ENCODE measurements at places on chromosomes 5 and 9.

GRCh38 chr9:99073985-99074901, 30.7 kb upstream of the TGFBR1 start:
- DNase-seq: no peak

DNA sequence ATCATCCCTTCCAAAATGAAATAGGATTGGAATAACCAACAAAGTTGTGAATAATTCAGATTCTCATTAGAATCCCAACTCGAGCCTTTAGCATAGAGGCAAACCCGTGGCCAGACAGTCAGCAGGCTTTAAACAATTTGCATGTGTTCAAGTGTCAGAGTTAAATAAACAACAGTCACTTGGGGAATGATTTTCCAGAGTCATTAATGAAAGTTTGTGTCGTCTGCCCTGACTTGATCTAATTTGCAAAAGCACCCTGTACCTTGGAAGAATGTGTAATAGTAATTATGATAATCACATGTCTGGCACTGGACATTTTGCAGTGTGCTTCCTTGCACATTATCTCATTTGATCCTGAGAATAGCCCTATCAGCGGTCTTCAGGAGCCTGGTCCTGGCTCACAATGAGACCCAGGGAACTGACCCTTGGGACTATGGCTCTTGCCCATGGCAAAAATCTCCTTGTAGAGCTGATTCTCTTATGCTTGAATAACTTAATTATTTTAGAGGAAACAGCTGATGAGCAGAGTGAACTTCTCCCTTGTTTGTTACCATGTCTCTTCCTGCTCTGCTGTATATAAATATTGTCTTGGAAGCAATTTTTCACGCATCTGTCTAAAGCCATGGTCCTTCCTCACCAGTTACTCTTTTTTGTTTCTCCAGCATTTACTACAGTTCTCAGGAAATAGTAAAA, 272.7 kb downstream of the NR3C1 start:
- no peak for DNase-seq

GRCh38 chr5:166497496-166498104, 1793.8 kb upstream of the WWC1 start:
- DNase-seq: peak; percentile 1

DNA sequence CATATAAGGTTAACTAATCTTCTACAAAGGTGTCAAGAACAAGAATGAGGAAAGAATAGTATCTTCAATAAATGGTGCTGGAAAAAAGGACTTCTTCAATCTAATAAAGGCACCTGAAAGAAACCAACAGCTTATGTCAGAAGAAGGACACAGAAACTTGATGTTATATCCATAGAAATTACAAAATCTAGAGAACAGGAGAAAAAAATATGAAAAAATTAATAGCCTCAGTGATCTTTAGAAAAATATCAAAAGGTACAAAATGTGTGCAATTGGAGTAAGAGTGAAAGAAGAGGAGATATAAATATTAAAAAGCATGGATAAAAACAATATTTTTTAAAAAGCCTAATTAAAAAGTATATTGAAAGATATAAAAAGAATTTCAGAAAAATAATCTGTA, 18.8 kb upstream of the PRSS3 start:
- DNase-seq: no peak

DNA sequence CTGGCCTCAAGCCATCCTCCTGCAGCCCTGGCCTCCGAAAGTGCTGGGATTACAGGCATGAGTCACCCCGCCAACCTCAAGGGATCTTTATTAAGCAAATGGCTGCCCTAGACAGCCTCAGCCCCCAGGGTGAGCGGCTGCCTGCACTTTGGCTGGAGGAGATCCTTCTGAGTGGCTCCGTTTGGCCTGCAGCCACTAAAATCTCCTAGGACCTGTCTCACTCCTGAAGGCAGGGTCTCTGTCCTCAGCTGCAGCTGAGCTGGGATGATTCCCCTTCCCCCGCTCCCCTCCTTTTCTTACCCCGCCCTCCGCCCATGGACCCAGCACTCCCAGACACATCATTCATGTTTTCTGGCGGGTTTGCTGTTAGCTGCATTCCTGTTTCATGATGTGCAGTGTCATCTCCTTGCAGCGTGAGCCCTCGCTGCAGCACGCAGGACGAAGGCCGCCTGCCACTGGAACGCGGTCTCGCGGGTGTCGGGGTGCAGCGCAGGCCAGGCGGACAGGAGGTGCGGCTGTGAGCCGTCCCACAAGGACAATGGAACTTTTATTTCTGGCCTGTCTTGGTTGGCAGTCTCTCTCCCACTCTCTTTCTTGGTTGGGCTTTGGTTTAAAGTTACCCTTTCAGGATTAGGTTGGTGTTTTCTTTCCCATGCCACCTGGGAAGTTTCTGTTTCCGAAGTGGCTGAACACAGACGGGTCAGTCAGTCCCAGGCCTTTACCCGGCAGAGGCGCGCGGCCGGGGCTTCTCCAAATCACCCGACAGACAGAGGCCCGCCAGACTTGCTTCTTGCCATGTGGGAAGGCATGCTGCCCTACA, 137.1 kb downstream of the FOXD1 start:
- DNase-seq: no peak

- no peak for DNase-seq
Measured at GRCh38 chr9:1514776-1515363, 464.7 kb downstream of the DMRT2 start.

DNA sequence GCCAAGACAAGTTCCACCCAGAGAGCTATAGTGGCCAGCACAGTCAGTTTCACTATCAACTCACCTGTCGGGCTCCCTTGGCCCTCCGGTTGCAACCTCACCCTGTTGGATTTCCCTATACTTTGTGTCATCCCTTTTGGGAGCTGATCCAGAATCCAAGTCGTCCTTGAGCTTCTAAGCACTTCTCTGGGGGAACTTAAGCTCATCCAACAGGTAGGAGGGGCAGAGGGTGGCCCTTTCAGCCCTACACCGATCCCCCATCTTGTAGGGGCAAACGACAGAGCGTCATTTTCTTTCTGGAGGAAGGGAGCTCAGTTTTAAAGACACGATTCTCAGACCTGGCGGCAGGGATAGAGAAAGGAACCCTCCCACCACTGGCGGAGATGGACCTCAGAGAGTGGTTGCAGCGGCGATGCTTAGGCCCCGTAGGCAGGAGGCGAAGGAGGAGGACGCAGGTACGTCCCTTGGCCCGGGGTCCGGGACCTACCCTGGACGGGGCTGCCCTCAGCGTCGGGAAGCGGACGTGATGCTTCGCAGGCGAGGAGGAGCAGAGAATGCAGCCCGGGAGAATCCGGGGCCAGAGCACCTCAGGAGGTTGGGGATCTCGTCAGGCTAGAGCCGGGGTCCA, 519 bp downstream of the ZER1 start:
- peak; percentile 31 for DNase-seq

DNA sequence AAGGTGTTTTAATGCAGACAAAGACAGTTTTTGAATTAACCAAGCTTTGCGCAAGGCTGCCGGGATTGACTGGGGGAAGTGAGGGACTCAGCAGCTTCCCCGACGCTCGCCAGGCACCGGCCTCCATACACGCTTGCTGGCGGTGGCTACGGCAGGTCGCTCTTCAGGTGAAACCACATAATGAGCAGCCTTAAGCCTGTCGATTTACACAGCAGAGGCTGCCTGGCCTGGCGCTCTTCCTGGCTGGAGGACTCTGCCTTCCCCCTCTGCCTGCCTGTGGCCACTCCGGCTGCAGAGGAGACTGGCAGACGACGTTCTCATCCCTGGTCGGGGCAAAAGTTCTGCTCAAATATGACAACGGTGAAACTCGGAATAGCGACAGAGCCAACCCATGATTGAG, 9.0 kb upstream of the NOTCH1 start:
- DNase-seq: no peak

- DNase-seq: no peak
Measured at GRCh38 chr5:139655727-139656271, 7.7 kb downstream of the CXXC5 start.

GRCh38 chr5:52787600-52788504, at the start of the genes ITGA1 and PELO:
ITGA1 (plus strand) TSS chr5:52787916; CDS start chr5:52788354, 438 bp downstream.
PELO (plus strand) TSS chr5:52787916; CDS start chr5:52800395, 12,479 bp downstream.
- DNase-seq: peak; percentile 60

DNA sequence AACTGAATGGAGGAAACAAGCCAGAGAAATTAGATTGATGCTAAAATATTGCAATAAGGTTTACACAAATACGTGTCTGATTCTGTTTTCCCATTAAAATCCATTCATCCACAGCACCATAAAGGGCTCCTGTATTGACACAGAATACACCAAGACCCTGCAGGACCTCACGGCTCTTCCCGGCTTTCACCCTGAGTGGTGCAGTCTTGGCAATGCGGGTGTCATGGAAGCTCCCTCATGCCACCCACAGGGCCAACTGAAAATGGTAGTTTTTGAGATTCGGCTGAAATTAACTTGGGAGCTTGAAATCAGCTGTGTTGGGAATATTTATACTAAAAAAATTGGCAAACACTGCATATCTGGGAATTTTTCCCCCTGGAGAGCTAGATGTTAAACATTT, 17.3 kb upstream of the EXOC3 start:
- no peak for DNase-seq

- no peak for DNase-seq
Measured at GRCh38 chr5:10447041-10447440, 5.4 kb downstream of the ROPN1L start.

GRCh38 chr5:23269981-23270380, 237.4 kb upstream of the PRDM9 start:
- DNase-seq: no peak

DNA sequence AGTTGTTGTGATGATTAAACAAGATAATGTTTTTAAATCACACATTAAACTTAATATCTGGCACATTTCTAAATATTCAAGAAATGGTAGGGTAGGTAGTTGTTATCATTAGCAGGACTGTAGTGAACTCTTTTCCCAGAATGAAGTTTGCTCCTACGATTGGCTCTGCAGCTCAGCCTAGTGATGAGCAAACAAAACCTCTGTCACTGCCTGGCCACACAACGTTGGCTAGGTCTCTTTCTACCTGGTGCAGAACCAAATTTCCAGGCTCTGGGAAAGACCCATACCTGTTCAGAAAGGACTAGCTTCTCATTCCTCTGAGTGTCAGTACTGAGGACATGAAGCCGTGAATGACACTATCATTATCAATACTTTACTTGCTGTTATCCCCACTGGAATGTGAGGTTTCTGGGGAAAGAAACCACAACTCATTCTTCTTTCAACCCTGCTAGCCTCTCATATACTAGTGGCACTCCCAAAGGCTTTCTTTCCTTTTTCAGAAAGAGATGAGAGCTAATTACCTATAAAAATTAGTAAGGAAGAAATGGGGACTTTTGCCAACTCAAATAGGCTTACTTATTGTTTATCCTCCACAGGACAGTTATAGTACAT, 219.3 kb upstream of the TRIM32 start:
- DNase-seq: no peak

GRCh38 chr5:73443829-73444498, 4.6 kb downstream of the FOXD1 start:
- no peak for DNase-seq

- DNase-seq: no peak
Measured at GRCh38 chr9:112044881-112045280, 130.2 kb downstream of the SUSD1 start.

DNA sequence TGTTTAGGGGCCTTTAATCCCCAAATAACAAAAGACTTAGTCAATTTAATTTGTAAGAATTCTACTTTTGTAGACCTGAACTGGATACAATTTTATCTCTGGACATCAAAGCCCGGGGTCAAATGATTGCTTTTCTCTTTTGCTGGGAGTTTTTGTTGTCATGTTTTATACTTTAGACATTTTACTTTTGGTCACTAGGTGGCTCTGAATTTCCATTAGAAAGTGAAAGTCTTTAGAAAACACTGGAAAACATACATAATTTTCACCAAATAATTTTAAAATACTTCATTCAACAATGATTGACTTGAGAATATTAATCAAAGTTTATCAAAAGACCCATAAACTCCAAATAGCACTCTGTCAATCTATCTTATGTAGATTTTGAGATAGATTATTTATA, 2.8 kb upstream of the PCA3 start:
- DNase-seq: no peak

DNA sequence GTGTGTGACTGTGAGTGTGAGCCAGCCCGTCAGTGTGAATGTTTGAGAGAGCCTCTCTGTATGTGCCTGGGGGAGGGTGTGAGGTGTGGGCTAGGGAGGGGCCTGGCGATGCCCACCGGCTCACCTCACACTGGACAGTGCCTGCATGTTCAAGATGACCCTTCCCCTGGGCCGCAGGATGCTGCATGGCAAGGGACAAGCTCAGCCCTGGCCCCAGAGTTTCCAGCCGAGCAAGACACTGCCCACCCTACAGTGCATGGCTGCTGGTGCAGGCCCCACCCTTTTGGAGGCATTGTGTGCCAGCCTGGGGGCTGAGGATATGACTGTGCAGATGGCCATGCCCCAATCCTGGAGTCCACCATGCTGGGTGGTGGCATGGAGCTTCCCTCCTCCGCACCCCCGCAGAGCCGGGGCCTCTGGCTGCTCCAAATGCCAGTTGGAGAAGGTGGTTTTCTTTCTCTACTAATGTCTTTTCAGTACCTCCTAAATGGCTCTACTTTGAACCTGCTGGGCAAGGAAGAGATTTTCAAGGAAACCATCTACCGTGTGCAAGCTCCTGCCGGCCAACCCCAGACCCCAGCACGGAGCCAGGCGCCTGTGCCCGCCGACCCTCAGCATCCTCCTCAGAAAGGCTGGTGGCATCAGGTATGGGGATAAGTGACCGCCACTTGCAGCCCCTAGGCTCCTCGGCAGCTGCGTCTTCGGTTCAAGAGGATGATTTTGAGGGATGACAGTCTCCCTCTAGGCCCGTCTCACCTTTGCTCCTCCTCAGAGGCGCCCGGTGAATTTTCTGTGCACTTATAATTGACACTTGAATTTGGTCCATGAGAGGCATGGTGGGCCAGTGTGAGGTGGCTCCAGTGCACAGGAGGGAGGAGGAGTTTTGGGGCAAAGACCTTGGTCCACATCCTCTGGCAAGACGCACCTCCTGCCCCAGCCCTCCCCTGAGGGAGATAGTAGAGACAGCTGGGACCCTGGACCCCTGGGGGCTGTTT, 27.7 kb downstream of the FGD3 start:
- no peak for DNase-seq

DNA sequence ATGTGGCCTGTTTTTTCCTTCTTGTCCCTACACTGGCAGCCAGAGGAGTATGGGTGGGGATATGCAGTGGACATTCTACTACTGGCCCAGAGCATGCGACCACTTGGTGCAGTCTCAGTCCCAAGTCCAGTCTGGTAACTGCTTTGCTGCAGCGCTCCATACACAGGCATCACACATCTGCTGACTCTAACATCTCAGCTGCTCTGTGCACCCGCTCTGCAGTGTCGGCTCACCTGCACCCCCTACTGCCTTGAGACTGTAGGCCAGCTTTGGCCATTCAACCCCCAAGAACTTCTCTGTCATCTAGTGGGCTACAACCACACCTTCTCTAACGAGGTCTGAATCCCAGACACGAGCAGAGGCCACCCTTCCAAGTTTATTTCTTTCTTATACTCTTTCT, 46.4 kb upstream of the SLCO6A1 start:
- DNase-seq: peak; percentile 69

DNA sequence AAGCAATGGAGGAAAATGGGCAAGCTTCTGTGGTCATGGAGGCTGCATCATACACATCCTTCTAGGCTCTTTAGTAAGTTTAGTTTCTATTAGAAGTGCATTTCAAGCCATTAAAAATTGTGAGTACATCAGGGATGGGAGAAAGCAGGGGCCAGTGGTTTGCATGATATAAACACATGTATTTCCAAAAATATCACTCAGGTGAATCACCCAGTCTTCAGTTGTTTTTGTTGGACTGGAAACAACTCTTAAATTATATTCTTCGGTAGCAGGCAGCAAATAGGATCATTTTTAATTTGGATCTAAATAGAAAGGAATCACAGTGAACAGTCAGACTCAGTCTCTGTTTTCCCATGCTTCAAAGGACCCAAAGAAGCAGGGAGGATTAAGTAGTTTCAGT, 657.9 kb downstream of the TLR4 start:
- no peak for DNase-seq

Measured in NCI-H82 (cell line).